Stimulated activated CD8-positive, alpha-beta memory T cell treated with anti-CD3 and anti-CD28 coated beads, Interleukin-7, amount 100 ng/mL, for 1 hour (primary cell): ENCODE measurements at places on chromosomes 3 and 15.

- DNase-seq: no peak
Measured at GRCh38 chr3:129123314-129124060, 1.9 kb upstream of the RAB43 start.

DNA sequence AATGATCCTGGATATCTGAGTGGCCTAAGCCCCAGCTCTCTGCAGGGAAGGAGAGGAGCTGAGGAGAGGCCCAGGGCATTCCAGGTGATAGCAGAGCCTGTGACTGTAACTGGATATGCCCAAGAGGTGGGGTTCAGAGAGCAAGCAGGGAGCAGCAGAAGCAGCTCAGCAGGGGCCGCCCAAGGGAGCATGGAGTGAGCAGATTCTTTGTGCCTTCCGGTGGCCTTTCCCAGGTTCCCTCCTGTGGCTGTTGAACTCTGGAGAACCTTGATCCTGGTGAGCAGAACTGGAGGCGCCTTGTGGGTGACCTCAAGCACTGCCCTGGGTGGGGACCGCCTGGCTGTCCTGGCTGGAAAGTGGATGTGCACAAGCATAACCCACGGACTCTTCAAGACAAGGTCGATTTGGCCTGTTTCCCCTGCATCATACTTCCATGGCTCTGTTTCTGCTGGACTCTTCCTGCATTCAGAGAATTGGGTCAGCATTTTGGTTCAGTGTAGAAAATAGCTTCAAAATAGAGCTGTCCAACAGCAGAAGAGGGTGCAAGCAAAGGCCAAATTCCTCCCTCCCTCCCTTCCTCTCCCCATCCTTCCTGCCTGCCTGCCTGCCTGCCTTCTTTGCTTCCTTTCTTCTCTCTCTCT, 76.1 kb downstream of the ARNT2 start:
- DNase-seq: no peak

DNA sequence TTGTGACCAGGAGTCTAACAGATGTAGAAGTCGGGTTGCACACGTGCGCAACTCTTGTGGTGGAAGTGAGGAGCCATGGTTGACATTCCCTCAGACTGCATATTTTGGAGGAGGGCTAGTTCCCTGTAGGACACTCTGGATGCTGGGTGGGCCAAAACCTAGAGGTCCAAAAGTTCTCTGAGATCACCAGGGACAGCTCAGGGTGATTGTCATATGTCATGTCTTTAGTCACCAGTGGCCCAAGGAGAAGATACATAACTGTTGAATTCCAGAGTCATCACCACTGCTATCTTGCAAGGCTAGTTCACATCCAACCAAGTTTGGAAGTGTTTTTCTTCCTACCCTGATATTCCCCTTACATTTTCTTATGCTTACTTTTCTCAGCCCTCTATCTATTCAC, 95.2 kb upstream of the C3orf80 start:
- DNase-seq: no peak

DNA sequence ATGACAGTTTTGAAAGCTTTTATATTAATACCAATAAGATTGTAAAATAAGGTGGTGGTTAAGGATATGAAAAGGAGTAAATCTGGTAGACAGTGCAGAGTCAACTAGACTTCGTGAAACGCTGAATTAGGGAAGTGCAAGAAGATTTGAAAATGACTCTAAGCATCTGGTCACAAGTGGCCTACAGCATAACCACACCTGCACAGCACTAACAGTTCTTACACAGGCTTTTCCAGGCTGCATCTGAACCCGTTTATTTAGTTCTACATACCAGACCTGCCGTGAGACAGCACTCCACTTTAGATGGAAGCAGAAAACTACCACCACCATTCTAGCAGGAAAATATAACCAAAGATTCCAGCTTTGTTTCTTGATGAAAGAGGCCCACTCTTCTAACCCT, 1.9 kb downstream of the DMXL2 start:
- no peak for DNase-seq

GRCh38 chr15:74584779-74585178, 30.9 kb upstream of the CLK3 start:
- DNase-seq: no peak

DNA sequence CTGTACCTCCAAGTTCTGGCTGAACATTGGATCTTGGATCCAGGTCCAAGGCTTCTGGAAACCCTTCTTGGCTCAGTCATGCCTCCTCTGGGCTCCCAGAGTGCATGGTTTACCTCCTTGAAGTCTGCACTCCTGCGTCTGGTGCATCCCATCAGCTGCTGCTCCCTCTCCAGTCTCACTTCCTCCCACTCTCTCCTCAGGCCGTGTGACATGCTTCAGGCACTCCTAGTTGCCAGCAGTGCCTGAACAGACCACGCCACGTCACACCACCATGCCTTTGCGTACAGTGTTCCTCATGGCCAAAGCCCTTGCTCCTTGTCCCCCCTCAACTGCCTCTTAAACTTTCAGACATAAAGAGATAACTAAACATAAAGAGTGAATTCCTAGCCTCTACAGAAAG, 5.7 kb downstream of the GPR27 start:
- DNase-seq: no peak

DNA sequence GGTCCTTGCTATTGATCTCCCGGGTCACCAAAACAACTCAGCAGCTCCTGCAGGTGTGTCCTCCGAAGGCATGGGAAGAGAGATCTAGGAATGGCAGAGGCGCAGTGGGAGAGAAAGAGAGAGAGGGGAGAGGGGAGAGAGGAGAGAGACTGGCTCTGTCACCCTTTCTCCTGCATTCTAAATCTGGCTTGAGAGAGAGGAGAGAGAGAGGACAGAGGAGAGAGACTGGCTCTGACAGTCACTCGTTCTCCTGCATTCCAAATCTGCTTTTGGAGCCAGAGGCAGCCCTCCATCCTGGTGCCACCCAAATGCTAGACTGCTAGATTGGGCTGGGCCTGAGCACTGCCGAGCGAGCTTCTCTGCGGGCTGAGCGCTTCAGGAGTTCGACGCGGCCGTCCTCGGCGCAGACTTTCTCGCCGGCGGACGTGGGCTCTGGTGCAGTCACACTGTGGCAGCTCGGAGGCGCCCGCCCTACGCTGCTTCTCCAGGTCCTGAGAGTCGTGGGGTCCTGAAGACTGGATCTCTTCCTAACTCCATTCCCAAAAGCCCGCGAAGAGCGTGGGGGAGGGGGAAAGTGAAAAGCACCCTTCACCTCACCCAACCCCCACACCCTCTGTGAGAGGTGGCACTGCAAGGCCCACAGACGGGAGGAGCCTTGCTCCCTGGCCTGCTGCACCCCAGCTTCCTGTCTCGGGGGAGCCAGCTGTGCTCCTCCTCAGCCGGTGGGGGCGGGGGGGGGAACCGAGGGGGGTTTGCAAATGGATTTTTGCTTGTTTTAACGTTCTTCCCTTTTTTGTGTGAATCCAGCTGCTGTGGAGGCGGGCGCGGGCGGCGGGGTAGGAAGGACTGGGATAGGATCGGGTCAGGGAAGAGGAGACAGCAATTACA, 222.3 kb downstream of the MEIS2 start:
- DNase-seq: no peak

- no peak for DNase-seq
Measured at GRCh38 chr3:188505911-188506310, 352.0 kb downstream of the LPP start.

GRCh38 chr3:82378392-82378791, 616.9 kb upstream of the GBE1 start:
- no peak for DNase-seq

DNA sequence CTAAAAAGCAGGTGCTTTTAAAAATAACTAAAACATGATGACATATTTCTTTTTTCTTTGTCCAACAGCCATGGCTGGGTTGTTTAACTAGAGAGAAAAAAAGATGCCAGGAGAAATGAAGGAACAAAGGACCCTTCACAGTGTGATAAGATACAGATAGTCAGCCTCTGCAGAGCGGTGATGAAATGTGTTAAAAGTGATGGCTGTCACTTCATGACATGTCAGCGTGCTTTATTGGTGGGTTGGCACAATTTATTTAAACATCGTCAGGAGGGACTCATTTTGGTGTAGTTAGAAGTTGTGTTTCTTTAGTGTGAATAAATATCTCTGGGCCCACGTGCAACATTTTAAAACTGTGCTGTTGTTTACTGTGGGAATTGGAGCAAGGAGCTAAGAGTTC, 887.4 kb upstream of the CFAP20DC start:
- no peak for DNase-seq

- no peak for DNase-seq
Measured at GRCh38 chr3:634511-634910, 437.9 kb downstream of the CHL1 start.
